ENCODE measurements at places on chromosomes 5 and 9.

GRCh38 chr5:153745778-153746395 is 255.4 kb downstream of the GRIA1 start:
- no peak for DNase-seq

GRCh38 chr5:108382784-108383330 is 959 bp upstream of the FBXL17 start:
- peak; percentile 63 for DNase-seq

DNA sequence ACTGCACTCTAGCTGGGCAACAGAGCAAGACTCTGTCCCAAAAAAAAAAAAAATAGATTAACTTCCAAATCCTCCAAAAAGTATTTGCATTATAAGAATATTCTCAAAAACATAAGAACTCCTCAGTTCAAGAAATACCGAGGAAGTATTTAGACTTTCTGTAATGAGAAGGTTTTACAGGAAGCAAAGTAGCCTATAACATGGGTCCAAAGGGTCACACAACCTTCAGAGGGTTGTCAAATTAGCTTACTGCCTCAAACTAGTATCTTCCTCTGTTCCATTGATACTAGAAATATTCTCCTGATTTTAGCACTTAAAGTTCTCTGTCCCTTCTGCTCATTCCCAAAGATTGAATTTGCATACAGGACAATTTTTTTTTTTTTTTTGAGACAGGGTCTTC is 121.9 kb downstream of the INVS start:
- no peak for DNase-seq

DNA sequence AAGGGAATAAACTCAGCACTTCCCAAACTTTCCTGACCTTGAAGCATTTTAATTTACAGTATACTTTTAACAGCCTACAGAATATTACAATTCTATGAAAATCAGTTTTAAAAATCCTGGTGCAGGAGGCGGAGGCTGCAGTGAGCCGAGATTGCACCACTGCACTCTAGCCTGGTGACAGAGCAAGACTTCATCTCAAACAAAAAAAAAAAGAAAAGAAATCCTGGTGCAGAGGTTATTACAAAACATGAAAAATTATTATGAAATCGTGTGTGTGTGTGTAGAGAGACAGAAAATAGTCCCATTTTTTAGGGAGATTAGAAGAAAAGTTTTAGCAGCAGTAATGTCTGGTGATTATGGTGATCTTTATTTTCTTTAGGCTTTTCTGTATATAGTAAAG is 26.9 kb downstream of the GOLPH3 start:
- peak; percentile 43 for DNase-seq

DNA sequence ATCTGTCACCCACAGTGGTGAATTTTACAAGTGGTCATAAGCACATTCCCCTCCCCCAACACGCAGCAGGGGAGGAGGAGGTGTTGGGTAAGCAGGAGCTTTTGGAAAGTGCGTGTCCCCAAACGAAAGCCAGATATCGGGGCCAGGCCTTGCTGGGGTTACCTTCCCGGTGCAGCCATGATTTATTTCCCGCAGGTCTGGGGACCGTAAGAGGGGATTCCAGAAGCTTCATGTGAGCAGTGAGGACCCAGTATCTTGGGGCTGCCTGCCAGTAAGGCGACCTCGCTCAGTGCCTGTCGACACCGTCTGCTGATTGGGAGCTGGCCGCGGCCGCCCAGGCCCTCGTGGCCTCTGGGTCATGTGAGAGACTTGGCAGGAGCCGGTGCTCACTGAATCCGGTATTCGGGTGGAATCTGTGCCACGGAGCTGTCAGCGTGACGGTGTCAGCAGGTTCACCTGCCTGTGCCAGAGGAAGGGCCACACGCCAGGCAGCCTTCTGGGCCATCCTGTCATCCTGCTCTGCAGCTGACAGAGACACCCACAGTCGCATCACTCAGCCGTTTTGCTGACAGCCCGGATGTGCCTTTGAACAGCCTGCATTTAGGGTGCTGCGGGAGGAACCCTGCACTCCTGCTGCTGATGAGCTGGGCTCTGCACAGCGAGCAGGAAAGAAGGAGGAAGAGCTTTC is 37.3 kb downstream of the SEC61B start:
- no peak for DNase-seq

GRCh38 chr9:26243029-26243697 is 564.9 kb upstream of the TUSC1 start:
- no peak for DNase-seq
